Activated naive CD4-positive, alpha-beta T cell (primary cell): ENCODE measurements at places on chromosomes 5 and 9.

DNA sequence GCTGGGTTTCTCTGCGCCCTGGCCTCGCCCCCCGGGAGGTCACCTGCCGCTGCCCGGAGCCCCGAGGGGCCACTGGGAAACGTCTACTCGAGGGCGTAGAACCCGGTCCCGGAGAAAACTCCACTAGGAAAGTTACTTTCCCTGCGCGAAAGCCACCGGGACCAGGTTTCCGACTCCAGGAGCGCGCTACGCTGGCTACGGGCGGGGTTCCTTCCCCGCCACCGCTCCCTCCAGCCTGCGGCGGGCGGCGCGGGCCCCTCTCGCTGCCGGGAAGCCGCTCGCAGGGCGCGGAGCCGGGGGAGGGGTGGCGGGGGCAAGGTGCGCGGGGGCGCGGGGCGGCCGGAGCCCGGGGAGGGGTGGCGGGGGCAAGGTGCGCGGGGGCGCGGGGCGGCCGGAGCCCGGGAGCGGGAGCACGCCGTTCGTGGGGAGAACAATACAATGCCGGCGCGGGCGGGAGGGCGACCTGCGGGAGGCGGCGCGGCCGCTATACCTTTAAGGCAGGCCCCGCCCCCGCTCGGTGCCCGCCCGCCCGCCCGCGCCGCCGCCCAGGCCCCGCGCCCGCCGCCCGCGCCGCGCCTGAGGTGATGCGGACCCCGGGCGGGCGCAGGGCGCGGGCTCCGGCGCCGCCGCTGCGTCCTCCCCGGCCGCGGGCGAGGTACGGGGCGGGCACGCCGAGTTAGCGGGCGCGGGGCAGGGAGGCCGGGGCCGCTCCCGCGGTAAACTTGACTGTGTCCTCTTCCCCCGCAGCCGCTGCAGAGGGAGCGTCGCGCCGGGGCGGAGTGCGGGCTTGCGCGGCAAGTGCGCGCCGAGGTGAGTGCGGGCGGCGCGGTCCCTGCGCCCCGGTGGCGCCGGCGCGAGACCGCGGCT lies 278.1 kb downstream of the AOPEP start:
- no peak for DNase-seq

- DNase-seq, result no peak
Measured at GRCh38 chr5:59767681-59768151, 125.8 kb downstream of the PDE4D start.

- DNase-seq, result no peak
Measured at GRCh38 chr5:134038138-134038537, 33.4 kb upstream of the VDAC1 start.

- DNase-seq, result no peak
Measured at GRCh38 chr9:136584401-136584932, 38.6 kb upstream of the NOTCH1 start.

GRCh38 chr5:78907255-78907891 lies 77.7 kb downstream of the ARSB start:
- no peak for DNase-seq

DNA sequence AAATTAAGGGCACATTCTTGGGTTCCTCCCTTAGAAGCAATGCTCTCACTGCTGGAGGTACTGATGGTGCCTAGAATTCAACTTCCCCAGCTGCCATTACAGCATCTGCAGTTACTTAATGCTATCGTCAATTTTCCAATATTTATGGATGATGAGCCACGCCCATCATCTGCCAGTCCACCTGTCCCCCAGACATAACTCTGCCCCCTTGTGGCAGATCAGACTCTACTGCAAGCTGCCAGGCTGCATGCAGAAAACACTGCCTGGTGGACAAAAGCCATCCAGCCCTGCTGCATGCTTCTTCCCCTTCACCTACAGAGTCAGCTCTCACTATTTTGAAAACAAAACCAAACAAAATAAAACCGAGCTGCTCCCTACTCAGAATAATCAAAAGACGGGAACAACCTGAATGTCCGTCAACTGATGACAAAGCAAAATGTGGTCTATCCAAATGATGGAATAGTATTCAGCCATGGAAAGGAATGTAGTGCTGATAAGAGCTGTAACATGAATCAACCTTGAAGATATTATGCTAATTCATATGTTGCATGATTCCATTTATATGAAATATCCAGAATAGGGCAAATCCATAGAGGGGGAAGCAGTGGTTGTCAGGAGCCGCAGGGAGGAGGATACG lies 66.4 kb downstream of the RETREG1 start:
- no peak for DNase-seq

- DNase-seq, result no peak
Measured at GRCh38 chr5:171010816-171011215, 149.0 kb downstream of the RANBP17 start.

DNA sequence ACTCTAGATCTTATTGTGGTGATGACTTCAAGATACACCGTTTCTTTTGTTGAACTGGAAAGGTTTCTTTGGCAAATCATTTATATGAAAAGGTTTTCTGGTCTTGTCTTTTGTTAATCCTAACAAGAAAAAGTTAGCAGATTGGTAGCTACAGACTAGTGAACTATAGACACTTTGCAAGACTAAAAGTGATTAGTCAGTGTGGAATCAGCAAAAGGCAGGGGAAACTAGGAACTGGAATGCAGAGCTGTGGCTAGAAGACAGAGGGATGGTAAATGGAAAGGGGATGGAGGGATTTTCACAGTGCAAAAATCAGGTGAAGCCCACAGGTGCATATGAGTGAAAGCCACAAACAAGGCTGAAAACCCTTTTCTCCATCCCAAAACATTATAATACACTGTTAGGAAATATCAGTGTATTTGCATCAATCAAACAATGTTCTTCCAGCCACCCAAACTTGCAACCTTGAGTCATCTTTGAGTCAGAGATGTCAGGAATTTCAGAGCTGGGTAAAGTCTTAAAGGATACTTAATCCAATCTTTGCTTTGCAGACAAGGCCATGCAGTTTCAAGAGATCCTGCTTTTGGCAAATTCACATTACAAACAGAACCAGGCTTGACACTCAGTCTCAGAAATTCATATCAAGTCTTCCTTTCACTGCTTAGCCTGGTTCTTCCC lies 52.7 kb downstream of the PLK2 start:
- no peak for DNase-seq

DNA sequence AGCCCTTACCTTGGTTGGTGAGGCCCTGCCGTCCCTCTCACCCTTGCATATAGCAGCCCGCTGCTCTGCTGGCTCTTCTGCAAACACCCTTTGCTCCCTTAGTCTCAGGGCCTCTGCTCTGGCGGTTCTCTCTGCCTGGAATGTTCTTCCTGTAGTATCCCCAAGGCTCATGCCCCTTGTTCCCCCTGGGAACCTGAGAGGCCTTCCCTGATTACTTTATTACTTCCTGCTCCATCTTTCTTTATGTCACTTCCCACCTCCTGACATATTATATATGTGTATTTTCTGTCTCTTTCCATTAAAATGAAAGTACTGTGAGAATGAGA lies 73.9 kb upstream of the SPRY4 start:
- no peak for DNase-seq

- DNase-seq, result no peak
Measured at GRCh38 chr5:6570530-6570929, 62.3 kb downstream of the NSUN2 start.

DNA sequence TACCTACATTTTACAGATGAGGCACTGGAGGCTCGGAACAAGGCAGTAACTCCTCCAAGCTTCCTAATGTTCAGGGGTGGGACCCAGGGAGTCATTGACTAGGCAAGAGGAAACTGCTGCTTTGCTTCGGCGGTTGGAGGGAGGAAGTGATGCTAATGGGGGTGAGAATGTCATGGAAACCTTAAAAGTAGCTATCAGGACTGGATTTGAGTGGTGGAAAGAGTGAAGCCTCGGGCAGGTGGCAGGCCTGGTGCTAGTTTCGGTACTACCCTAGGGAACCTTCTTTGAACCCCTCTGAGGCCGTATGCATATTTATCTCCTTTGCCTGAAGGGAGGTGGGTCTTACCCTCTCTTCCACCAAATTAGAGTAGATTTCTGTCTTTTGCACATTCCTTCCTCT lies 1.6 kb downstream of the BSPRY start:
- DNase-seq, result no peak

GRCh38 chr5:106121972-106122605 lies 1548.6 kb downstream of the EFNA5 start:
- DNase-seq, result no peak
